ENCODE measurements at places on chromosomes 7 and 10.

DNA sequence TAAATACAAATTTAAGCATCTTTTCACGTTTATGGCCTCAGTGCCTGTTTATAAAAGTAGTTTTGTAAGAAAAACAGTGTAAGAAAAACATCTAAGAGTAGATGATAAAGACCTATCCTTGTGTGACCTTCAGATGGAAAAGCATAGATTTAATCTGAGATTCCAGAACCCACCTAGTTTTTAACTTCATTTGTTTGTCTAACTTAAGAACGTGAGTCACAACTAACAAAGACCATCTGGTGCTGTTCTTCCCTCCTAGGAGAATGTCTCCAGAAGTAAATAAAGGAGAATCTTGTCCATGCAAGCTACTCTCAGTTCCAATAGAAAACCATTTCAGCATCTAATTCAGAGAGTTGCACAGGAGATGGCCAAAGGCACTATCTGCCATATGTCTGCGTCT lies 265.4 kb upstream of the C7orf33 start:
- DNase-seq, result no peak

DNA sequence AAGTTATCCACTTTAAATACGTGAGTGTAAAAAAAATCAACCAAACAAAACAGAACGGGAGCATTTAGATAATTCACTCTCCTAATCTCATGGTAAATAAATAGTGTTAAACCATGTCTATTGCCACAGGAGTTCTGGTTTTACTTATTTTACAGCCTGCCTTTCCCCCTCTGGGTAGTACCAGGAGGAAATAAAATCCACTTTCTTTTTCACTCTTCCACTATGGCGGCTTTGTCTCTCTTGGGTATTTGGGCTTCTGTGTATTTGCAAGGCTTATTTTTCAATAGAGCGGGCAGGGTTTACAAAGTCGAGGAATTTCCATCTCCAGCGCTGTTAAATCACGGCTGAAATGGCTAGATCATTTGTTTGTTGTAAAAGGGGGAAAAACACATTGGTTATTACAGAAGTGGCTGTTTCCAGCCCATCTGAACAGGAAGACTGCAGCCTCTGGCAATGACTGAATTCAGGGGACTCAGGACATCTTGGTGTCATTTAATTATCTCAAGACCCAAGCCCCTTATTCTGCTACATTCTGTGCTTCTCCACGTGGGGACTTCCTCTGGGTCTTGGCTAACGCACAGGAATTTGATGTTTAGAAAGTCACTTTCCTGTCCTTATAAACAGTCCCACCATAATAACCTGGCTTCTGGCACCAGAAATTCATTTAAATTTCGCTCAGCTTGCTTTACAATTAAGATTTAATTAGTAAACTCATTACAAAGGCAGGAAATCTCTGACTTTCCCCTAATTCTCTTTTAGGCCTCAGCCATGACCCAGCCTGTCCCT lies 323.9 kb downstream of the GATA3 start:
- DNase-seq, result no peak

GRCh38 chr7:38368191-38368605 lies 94.8 kb upstream of the TARP start:
- DNase-seq, result no peak

- DNase-seq, result no peak
These were observed 121.3 kb downstream of the RAMP3 start for GRCh38 chr7:45278763-45279398.

GRCh38 chr10:96647466-96647865 lies 60.7 kb upstream of the TM9SF3 start:
- DNase-seq, result no peak

- no peak for DNase-seq
These were observed 828 bp downstream of the BNIP3 start for GRCh38 chr10:131980761-131981428.

DNA sequence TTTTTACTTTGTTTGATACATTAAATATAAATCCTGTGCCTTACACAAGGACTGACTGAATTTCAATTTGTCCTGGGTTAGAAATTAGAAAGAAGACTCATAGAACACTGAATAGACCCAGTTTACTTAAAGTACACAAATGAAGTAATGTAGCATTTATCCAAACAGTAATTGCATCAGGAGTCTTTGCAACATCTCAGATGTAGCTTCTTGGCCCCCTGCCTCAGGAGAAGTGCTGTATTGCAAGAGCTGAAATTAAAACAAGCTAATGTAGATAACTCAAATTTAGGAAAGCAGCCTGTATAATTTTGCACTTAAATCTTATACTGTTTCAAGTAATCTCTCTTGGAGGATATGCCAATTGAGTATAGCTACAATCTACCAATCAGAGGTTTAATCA lies 54.3 kb upstream of the KCND2 start:
- no peak for DNase-seq

- no peak for DNase-seq
These were observed 54.6 kb upstream of the OPN4 start for GRCh38 chr10:86599729-86600128.

- DNase-seq, result no peak
These were observed 47.4 kb upstream of the ORC5 start for GRCh38 chr7:104255194-104255593.

DNA sequence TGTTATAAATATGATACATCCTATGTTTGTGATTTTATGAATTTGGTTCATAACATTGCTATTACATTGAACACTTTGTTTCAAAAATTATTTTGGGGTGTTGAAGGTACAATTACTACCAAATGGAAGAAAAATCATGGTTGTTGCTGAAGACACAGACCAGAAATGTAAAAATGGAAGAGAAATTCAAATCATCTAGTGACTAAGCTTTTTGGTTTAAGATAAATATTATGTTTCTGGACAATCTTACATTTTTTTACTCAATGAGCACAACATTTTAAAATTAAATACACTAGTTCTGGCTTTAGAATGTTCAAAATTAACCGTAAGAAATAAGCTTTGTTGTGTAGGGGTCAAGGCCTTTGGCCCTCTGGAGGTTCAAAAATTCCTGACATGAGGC lies 82.7 kb downstream of the GNAT3 start:
- DNase-seq, result no peak
